Natural killer cell (primary cell): ENCODE measurements at places on chromosomes 12 and 14. TPM values are rescaled to one million over a fixed set of nuclear protein-coding genes. Genes with fewer than 3 reads are reported as not detected.

DNA sequence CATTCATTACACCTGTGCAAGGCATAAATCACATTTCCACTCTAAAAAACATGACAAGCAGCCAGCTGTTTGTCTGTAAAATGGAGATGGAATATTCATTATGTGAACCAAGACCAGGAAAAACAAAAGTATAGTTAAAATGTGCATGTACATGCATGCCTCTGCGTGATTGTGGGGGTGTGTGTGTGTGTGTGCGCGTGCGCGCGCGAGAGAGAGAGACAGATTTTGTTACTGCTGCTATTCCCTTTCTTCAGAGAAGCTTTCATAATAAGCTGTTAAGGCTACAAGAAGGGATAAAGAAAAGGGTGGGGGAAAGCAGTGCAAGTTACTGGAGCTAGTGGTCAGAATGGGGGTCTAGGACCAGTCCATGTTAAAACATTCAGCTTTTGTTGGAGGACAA is 430.3 kb downstream of the NAV3 start:
- H3K4me3 ChIP-seq, result no peak overlapping the region
- no peak overlapping the region for H3K27ac ChIP-seq
- no peak for DNase-seq
- H3K4me1 ChIP-seq, result no peaks in the 10 kb centered on the region
- H3K27me3 ChIP-seq, result no peaks in the 10 kb centered on the region

GRCh38 chr12:3662521-3662921 is 90.4 kb downstream of the CRACR2A start:
- no peak overlapping the region for H3K27ac ChIP-seq
- H3K36me3 ChIP-seq, result peaks cover 83% of the 10 kb centered on the region
- no peak overlapping the region for H3K4me3 ChIP-seq
- H3K4me1 ChIP-seq, result no peaks in the 10 kb centered on the region

- DNase-seq, result no peak
- H3K4me1 ChIP-seq, result no peaks in the 10 kb centered on the region
- H3K27ac ChIP-seq, result no peak overlapping the region
- H3K27me3 ChIP-seq, result no peaks in the 10 kb centered on the region
- no peaks in the 10 kb centered on the region for H3K36me3 ChIP-seq
These were observed 10.3 kb downstream of the KRT75 start for GRCh38 chr12:52423661-52424500.

GDF11 gene
- total RNA-seq, result 12.1 TPM

GALNT8 gene
- 0.19 TPM for total RNA-seq

KERA gene
- total RNA-seq, result not detected

- no peaks in the 10 kb centered on the region for H3K4me1 ChIP-seq
- H3K4me3 ChIP-seq, result no peak overlapping the region
- no peak for DNase-seq
- no peak overlapping the region for H3K27ac ChIP-seq
- no peaks in the 10 kb centered on the region for H3K36me3 ChIP-seq
These were observed 27.7 kb upstream of the MYL2 start for GRCh38 chr12:110948041-110948440.

GRCh38 chr14:73091044-73091443 is 32.7 kb downstream of the RBM25 start:
- no peaks in the 10 kb centered on the region for H3K27me3 ChIP-seq
- no peak overlapping the region for H3K4me3 ChIP-seq
- H3K36me3 ChIP-seq, result peaks cover 54% of the 10 kb centered on the region

VWF gene
- 0.71 TPM for total RNA-seq

PRKAG1 gene
- 76.4 TPM for total RNA-seq

GRCh38 chr14:52835122-52835903 is 43.9 kb upstream of the GNPNAT1 start:
- H3K27ac ChIP-seq, result no peak overlapping the region
- no peaks in the 10 kb centered on the region for H3K27me3 ChIP-seq
- H3K36me3 ChIP-seq, result no peaks in the 10 kb centered on the region

DNA sequence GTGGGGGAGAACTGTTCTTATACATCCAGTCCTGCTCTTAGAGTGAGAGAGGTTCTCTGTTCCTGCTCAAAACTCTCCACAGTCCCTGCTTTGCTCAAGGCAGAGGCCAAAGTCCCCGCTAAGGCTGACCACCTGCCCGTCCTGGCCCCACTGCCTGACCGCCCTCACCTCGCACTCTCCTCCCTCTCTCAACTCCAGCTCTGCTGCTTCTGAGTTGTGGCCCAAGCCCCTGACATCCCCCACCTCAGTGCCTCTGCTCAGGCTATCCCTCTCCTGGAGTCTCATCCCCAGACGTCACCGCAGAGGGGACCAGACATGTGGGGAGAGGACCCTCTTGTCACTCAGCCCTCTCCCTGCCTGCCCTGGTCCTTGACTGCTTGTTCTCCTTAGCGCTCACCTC is 110.6 kb downstream of the CALM1 start:
- H3K36me3 ChIP-seq, result no peaks in the 10 kb centered on the region
- H3K4me3 ChIP-seq, result no peak overlapping the region
- no peaks in the 10 kb centered on the region for H3K27me3 ChIP-seq
- no peak overlapping the region for H3K27ac ChIP-seq
